ENCODE measurements at places on chromosomes 3 and 15.

- DNase-seq = no peak
These were observed 221.0 kb downstream of the CNTN3 start for GRCh38 chr3:74393426-74393825.

DNA sequence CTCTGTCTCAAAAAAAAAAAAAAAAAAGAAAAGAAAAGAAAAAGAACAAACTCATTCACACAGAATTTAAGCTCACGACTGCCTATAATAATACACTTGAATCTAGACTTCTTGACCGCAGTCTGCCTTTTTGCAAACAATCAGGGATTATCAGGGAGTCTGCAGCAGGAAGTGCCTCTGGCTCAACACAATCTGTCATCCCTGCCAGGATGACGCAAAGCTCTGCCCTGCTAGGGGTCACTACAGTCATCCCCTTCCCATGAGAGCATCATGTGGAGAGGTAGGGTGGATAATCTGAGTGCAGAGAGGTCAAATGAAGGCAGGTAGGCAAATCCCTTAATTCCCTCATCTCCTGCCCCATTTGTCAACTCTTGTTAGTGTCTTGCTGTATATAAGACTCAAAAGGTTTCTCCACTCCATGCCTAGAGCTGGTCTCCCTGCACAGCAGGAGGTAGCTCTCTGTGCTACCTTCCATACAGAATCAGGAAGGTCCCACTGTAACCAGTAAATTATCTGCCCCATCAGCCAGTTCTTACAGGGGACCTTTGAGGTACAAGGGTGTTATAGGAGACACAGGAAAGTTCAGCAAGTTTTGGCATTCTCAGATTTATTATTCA lies 4.2 kb downstream of the UBAP1L start:
- DNase-seq = no peak

- no peak for DNase-seq
These were observed 10.7 kb upstream of the MAPK6 start for GRCh38 chr15:52008359-52008697.

DNA sequence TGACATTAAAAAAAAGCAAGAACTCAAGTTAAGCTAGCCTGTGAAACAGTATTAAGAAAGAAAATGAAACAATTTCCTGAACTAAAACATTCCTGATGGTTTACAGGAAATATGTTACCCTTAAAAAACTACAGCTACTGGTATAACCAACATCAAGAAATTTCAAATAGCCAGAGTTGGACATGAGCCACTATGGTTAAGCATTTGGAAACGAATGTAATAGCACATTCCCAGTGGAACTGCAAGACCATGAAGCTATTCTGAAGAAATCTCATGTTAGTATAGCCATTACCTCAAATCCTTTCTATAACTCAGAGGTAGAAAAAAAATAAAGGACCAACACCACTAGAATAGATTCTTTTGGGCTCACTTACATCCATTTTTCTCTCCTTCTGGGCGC lies 30.2 kb downstream of the CPNE4 start:
- DNase-seq = no peak

DNA sequence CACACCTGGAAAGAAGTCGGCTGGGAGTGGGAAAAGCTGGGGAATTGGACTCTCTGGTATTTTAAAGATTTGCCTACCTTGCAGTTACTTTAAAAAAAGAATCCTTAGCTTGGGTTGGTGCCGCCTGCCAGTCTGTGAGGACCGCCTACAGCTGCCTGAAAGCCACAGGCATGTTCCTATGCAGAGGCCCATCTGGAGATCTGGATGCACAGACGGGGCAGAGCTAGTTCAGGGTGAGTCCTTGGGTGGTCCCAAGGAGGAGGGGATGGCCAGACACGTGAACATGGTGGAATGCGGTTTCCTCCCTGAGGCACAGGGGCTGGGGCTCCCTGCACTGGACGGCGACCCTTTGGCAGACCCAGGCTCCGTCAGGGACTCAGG lies 113.2 kb upstream of the IQSEC1 start:
- DNase-seq = no peak

- DNase-seq = no peak
These were observed 29.6 kb downstream of the MSL2 start for GRCh38 chr3:136166507-136166906.

- DNase-seq = no peak
These were observed 3.0 kb upstream of the VIPR1 start for GRCh38 chr3:42499478-42499871.

- DNase-seq = no peak
These were observed 47.6 kb downstream of the SHOX2 start for GRCh38 chr3:158058495-158059130.

GRCh38 chr15:51801391-51801835 lies 28.0 kb upstream of the TMOD3 start:
- DNase-seq = no peak

DNA sequence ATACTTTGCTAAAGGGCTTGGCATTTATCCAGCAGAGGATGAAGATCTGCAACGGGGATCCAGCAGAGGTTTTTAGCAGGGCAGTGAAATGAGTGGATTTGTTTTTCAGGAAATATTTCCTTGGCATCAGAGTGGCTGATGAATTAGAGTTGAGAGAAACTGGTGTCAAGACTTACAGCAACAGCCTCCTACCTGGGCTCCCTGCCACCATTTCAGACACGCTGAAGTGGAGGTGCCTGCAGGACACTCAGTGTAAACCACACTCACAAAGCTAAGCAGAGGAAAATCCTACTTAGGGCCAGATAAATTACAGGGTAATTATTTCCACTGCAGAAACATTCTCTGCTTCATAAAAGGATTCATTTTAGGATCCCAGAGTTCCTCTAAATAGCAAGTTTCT lies 519.7 kb downstream of the FGF12 start:
- DNase-seq = no peak

DNA sequence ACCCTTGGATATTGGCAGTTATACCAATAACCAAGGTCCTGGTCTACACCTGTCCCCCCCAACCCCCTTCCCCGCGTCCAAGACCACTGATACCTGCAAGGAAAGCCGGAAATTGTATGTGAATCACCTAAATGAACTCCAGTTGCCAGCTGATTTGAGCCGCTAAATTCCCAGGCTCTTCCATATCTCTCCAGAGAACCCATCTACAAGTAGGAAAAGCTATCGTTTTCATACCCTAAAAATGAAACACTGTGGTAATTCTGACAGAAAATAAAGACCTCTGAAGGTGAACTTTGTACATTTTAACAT lies 114.2 kb upstream of the ICE2 start:
- DNase-seq = no peak

GRCh38 chr3:119809249-119810017 lies 27.5 kb downstream of the NR1I2 start:
- no peak for DNase-seq

GRCh38 chr15:33616475-33616874 lies 305.7 kb downstream of the RYR3 start:
- DNase-seq = no peak
